ENCODE measurements at places on chromosomes 3 and 15. TPM values are rescaled to one million over a fixed set of nuclear protein-coding genes. Genes with fewer than 3 reads are reported as not detected.
A peak's percentile ranks its signal among the peaks of the same experiment; 100 is the strongest.

DNA sequence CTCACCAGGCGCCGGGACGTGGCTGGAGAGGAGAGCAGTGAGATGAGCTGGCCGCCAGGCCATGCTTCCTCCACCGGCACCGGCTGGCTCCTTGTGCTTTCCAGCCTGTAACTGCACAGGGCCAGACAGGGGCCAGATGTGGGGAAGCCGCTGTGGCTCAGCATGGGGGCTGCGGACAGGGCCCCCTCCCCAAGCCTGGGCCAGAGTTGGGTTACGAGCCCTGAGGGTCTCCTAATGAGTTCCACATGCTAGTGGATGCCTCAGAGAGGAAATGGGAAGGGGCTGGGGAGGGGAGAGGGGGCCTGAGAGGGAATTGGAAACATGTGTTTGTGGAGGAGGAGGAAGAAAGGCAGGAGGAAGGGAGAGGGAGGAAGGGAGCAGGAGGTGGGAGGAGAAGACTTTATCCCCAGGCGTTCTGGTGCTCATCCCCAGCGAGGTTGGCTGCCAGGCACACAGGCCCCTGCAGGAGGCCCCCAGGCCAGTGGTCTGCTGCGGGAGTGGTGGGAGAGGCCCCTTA, 11.7 kb upstream of the DUSP7 start:
- DNase-seq, result peak; percentile 82

DNA sequence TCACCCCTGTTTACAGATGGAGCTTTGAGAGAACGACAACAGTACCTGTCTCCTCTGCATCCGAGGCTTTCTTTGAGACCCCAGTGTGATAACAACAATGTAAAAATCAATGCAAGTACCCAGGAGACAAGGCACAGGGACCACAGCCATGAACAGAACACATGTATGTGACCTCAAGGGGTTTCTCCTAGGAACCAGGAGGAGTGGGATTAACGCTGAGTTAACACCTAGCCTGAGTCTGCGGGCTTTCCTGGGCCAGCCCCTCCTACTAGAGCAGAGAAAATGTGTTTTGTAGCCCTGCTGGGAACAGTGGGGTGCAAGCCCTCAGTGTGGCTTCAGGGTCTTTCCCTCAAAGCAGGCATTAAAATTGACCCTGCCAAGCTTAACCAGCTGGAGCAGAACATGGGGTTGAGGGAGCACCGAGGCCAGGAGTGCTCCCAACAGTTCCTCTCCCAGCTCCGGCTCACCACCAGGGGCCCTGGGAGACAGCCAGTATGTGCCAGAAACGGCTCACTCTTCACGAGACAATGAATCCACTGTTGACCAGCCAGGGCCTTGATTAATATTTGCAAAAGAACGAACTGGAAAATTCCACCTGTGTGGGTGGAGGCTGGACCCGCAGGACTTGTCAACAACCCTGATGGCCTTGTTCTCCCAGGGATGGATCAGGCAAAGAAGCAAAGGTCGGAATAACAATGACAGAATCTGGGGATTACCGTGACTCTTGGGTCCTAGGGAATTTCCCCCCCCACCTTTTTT, 3.6 kb downstream of the CHDH start:
- peak; percentile 33 for DNase-seq

The CFAP161 gene
- 0.43 TPM for polyA plus RNA-seq

The ALDH1A3 gene
- polyA plus RNA-seq, result 5.7 TPM
